Activated CD4-positive, alpha-beta T cell treated with anti-CD3 and anti-CD28 coated beads, Interleukin-2, amount 10 ng/mL, durations not matched to agents 24 days and 14 days (primary cell): ENCODE measurements at places on chromosomes 6 and 20. TPM values are rescaled to one million over a fixed set of nuclear protein-coding genes. Genes with fewer than 3 reads are reported as not detected.

The STMND1 gene
- total RNA-seq, result not detected in 2 replicates

The MLIP gene
- total RNA-seq, result not detected in 2 replicates

The BPIFB1 gene
- total RNA-seq, result not detected in 2 replicates

The DEFB124 gene
- not detected in 2 replicates for total RNA-seq

The PI16 gene
- total RNA-seq, result not detected in 2 replicates

The PTGIS gene
- total RNA-seq, result 51.7 and 57.6 TPM in 2 replicates
